ENCODE measurements at places on chromosomes 11 and 22.

- DNase-seq: no peak
Observed at GRCh38 chr11:19433367-19433766, 192.6 kb upstream of the E2F8 start.

GRCh38 chr11:73188301-73188700 lies 29.8 kb upstream of the P2RY2 start:
- no peak for DNase-seq

DNA sequence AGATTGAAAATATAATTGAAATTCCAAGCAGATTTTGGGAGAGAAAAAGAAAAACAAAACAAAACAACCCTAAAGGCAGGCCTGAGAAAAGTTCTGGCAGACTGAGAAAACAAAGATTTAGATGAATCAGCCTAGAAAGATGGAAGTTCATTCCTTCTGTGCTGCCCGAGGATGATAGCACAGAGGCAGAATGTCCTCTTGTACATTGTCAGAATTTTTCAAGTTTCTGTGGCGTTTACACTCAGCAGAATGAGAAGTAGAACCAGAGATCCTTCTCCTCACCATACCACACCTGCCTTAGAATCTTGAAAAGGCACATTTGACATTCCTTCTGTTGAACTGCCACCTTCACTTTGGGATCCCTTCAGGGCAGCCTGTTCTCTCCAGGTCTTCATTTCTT lies 62.5 kb upstream of the IZUMO1R start:
- no peak for DNase-seq

DNA sequence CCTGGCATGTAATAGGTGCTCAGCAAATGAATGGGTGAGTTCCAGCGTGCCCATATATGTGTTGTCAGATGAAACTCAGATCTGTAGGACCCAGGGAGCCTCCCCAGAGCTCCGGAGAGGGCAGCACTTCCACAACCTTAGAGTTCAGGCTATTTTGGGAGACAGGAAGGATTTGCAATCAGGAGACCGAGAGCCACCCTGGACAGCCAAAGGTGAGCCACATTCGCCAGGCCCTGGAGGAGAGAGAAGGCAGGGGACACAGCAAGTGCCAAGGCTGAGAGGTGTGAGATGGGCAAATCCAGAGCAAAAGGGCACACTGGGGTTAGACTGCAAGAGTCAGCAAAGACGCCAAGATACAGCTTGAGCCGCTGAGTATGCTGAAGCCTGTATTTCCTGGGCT lies 66.4 kb downstream of the CD82 start:
- no peak for DNase-seq

- DNase-seq: no peak
Observed at GRCh38 chr22:30947173-30947815, 21.3 kb downstream of the MORC2 start.

DNA sequence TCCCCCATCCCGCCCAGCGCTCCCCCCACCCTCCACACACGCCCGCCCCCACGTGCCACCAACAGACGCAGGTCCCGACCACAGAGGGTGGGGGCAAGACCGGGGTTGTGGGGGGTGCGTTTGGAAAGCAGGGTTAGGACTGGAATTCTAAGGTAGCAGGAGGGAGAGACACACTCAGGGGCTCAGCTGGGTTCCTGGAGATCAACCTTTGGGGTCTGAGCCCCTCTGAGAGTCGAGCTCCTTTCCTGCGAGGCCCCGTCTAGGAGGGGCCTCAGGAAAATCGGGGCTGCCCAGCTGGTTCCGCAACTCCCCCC lies 429 bp downstream of the PGGHG start:
- no peak for DNase-seq

DNA sequence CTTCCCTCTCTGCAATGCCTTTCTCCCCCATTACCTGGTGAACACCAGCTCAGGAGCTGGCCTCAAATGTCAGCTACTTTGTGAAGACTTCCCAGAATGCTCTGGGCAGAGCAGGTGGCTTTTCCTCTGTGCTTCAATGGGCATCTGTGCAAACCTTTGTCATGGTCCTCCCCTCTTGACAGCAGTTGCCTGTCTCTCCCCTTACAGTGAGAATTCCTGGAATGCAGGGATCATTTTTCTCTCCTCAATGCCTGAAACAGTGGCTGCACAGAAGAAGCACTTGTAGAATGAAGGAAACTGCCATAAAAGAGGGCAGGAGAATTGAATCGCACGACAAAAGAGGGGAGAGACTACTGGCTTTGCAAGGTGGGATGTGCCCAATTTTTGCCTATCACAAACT lies 92.8 kb upstream of the NARS2 start:
- no peak for DNase-seq

DNA sequence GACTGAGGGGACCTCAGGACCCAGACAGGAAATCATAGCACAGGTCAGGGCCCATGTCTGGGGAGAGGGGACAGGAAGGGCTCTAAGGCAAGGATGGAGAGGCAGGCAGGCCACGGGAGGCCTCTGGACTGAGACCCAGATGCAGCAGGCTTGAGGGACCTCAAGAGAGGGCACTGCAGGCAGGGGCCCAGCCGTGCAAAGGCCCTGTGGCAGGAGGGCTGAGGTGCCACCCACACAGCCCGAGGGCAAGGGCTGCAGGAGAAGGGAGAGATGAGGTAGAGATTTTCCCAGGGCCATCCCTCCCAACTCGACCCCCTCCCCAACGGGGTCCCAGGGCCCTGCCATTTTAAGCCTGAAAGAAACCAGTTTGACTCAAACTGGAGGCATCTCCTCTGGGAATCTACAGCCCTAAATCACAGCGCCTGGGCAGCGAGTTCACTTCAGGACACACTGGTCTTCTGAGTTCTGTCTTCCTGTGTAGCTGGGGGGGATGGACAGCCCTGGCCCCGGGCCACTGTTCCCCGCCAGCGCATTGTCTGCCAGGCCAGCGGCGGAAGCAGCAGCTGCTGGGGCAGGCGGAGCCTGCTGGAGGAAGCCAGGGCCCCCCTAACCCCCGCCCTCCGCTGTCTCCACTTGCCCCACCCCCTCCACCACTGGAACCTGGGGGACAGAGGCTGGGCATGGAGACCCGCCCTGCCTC lies 20.3 kb upstream of the WNT7B start:
- DNase-seq: no peak

GRCh38 chr11:60924906-60925853 lies 920 bp downstream of the TMEM132A start:
- DNase-seq: no peak

GRCh38 chr11:16945671-16946469 lies 68.3 kb downstream of the PLEKHA7 start:
- peak; percentile 30 for DNase-seq

DNA sequence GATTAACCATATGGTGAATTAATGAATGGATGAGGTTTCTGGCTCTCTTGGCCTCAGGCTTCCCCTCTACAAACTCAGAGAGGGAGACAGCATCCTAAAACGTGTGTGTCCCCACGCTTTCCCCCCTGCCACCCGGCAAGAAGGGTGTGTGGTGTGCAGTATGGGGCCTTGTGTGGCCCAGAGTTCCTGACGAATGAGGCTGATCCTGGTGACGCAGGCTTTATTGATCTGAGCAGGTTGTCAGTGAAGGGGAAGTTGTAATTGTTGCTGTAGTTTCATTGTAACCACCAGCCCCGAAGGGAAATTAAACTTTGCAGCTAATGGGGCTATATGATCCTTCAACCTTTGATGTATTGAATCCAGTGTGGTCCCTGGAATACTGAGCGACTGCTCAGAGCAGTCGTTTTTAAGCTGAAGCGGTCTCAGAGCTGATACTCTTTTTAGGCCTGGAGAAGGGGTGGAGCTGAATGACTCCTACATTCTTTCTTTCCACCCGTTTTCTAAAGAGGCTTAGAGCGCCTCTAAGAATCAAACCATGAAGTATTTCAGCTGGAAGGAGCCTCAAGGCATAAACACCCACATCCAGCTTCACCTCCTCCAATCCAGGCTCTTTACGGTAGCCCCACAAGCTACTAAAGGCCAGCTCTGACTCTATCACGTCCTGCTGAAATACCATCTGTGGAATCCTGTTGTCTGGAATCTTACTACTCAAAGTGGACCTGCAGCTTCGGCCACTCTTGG lies 284.7 kb downstream of the MIAT start:
- no peak for DNase-seq

GRCh38 chr11:128493570-128493965 lies 93.8 kb downstream of the ETS1 start:
- no peak for DNase-seq

DNA sequence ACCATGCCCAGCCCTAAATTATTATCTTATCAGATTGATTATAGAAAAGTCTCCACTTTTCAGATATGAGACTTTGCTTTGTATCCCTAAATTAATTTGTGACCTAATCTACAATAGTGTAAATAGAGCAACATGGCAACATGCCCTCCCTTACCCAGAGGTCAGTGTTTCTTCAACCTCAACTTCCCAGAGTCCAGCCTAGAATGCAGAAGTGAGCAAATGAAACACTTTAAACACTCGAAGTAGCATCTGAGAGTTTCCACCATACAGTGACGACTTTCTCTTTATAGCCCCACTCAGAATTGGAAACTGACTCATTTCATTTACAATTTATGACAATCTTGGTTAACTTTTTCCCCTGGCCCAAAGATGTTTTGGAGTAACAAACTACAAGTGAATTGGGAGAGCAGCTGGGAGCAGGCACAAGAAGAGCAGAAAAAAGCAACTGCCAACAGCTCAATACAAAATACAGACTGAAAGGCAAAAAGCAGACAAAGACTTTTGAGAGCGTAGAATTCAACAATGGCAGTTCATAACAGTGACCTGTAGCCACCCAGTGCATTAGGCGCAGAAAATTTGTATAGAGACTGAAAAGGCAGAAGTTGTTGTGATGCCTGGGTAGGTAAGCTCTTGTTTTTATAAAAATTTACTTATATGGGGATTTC lies 10.1 kb upstream of the BLID start:
- DNase-seq: no peak

DNA sequence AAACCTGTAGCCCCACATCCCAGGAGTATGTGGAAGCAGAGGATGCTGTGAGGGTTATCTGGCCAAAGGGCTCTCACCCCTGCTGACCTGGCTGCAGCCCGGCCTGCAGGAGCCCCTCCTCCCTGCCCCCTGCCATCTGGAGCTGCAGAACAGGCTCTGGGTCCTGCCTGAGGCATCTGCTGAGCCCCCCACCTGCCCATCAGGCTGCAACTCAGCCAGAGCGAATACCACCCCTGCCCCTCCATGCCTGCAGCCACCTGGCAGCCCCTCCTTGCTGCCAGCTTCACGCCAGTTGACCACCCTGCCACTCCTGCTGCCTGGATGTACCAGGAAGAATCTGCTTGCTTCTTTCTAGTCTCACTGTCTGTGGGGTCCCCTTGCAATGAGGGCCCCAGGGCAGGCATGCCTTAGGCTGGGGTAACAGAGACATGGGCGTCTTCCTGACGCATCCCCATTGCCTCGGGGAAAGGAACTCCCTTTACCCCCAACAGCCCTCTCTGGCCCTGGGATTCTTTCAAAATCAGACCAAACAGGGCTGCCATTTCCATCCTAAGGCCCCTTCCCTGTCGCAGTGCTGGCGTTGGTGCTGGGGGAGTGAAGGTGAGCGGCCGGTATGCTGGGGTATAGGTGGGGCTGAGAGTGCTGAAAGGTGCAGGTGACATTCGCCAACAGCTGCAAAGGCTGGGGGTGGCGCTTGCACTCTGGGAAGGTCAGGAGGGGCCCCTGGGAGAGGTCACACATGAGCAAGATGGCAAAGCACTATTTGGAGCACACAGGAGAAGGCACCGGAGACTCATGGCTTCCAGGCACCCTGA lies 1334.6 kb downstream of the TBC1D22A start:
- DNase-seq: no peak

GRCh38 chr11:93591247-93591898 lies 48.2 kb upstream of the SMCO4 start:
- DNase-seq: no peak

DNA sequence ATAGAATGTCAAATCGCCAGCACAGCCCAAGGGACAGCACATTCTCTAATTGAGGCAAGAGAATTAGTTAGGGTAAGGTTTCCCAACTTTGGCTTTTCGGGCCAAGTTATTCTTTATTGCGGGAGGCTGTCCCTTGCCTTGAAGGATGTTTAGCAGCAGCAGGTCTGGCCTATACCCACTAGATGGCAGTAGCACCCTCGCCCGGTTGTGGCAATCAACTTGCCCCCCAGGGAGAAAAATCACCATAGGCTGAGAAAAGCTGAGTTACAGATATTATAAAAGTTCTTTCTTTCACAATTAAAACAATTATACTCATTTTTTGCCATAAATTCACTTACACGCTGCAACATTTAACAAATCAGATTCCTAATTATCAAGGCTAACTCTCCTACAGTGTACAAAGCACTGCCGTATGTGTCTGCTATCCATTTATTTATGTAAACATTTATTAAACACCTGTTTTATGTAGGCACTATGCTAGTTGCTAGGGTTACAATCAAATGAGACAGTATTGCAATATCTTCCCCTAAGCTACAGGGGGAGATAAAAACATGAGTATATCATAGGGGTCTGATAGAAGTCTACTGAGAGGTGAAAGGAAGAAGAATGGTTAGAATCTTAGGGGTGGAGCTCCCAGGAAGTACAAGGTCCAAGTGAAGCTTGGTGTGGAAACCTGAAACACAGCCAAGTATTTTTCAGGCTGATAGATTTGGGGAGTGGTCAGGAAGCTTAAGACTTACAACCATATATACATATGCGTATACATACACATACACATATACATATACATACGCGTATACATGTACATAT lies 452.3 kb downstream of the RAB38 start:
- no peak for DNase-seq

- no peak for DNase-seq
Observed at GRCh38 chr11:109001585-109001984, 336.7 kb downstream of the DDX10 start.

DNA sequence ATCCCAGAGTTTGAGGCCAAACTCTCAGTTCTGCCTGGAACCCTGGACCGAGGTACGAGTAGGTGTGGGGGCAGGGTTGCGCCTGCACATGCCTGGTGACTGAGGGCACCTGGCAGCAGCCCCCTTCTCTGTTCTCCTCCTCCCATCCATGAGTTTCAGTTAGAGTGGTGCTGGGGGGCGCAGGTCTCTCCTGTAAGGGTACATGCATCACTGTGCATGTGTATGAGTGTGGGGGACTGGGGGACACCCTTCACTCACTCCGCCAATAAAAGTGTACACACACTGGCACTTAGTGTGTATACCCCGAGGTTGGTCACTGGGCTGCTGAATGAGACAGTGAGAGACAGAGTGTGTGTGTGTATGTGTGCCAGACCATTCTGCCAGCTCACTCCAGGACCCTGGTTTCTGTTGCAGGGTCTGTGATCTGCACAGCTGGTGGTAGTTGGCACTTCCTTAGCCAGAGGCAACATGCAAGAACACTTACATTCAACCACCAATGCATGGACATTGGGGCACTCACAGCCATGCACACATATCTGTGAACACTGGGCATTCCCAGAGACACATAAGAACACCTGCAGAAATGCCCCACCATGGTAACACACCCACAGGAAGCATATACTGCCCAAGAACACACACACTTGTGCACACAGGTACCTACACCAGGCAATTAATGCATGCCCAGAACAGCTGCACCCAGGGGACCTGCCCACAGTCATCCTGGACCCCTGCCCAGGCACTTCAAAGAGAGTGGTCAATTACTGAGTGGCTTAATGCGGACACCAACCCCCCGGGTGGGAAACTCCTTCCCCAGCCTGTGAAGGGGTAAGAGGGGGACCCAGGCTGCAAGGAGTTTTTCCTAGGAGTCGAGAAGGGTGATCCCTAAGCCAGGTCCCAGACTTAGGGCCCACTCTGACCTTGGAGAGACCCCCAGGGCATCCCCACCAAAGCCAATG lies 1.2 kb upstream of the NRXN2 start:
- no peak for DNase-seq

- DNase-seq: no peak
Observed at GRCh38 chr22:33112580-33112979, 54.4 kb upstream of the SYN3 start.

GRCh38 chr22:49417326-49417725 lies 410.3 kb downstream of the BRD1 start:
- DNase-seq: no peak
